Mononuclear cell (primary cell): ENCODE measurements at places on chromosomes 6 and 20. TPM values are rescaled to one million over a fixed set of nuclear protein-coding genes. Genes with fewer than 3 reads are reported as not detected.

BEND3 gene
- total RNA-seq, result 1.5 TPM

FERMT1 gene
- under 0.01 TPM for total RNA-seq

ZBTB12 gene
- 0.21 TPM for total RNA-seq

VIP gene
- total RNA-seq, result not detected

HLA-DRB5 gene
- total RNA-seq, result 8.5 TPM
